ENCODE measurements at places on chromosomes 12 and 14.

GRCh38 chr14:76947078-76947837, 81.2 kb downstream of the IRF2BPL start:
- DNase-seq, result peak; percentile 83

DNA sequence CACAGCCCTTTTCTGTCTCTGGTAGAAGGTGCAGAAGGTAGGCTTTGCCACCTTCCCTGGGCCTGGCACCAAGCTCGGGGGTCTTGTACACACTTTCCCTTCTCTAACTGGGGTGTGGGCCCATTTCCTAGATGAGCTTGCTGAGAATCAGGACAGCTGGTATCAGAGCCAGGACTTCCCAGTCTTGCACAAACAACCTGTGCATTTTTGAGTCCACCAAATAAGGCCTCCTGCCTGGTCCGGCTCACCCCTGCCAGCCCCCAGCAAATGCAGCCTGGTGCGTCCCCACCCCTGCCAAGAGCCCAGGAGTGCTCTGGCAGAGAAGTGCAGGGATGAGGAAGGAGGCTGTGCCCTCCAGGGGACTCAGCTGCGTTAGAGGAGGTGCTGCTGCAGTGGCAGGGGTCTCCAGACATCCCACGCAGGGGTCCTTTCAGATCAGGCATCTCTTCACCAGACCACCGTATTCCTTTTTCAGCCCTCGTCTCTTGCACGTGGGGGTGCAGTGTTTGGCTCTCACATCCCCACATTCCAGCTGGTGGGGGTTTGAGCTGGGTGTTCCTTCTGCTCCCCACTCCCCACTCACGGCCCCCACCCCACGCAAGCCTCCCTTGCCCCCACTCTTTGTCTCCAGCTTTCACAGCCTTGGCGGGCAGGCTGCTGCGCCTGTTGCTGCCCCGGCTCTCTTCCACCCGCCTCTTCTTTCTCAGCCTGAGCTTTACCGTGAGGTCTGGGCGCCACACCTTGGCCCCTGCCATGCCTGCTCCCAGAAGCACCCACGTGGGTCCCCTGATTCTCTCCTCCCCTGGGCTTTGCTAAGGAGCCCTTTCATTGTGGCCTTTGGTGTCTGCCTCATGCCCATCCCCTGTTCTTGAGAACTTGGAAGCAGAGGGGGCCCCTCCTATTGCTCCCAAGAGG, 32.3 kb downstream of the MEG3 start:
- no peak for DNase-seq

GRCh38 chr12:1474574-1475153, 119.7 kb downstream of the FBXL14 start:
- peak; percentile 48 for DNase-seq

GRCh38 chr14:90518069-90518940, 121.5 kb downstream of the CALM1 start:
- no peak for DNase-seq

GRCh38 chr12:50620109-50620977, 115.6 kb downstream of the DIP2B start:
- DNase-seq, result peak; percentile 27

GRCh38 chr12:111842556-111843396, 748 bp downstream of the MAPKAPK5 start:
- no peak for DNase-seq

- DNase-seq, result no peak
Measured at GRCh38 chr12:22018860-22019259, 27.2 kb upstream of the CMAS start.

DNA sequence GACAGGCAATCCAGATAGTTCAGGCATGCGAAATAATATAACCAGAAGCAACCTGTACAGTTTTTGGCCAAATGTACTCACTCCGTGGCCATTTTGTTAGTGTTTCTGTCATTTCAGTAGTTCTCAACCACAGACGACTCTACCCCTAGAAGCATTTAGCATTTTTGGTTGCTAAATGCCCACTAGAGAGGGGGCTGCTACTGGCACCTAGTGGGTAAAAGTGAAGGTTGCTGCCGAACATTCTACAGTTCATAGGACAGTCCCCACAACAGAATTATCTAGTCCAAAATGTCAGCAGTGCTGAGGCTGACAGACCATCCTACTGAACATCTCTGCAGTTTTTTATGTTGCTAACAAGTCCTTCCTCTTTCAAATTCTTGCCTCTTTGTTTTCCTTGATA, 107.4 kb downstream of the TSHR start:
- DNase-seq, result no peak

DNA sequence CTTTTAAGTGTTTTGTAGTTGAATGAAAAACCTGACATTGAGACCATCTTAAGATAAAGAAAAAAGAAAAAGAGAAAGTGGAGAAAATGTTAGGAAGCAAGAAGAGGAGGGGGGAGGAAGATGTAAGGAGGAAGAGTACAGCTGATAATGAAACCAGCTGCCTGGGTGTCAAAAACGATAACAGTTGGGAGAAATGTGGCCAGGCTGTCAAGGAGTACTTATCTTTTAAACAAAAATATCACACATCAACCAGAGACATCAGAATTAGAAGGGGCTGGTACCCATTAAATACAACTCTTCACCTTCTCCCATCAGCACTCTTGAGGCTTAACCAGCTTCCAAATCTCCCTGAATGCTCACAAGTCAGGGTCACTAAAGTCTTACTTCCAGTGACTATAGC, 4.5 kb downstream of the SLC11A2 start:
- DNase-seq, result no peak

DNA sequence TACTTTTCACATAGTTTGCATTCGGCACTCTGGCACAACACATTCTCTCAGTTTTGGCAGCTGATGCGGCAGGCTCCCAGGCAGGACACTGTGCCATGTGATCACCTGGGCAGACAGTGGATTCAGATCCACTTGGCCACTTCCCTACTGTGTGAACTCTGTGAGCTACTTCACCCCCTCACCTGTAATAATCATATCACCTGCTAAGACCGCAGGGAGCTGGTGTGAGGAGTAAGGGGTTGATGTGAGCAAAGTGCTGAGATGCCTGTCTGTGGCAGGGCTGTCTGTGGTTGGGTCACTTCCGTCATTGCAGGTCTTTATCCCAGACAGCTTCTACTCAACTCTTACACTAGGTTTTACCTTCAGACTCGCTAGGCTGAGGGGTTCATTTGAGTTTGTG, 50.4 kb upstream of the AMN start:
- DNase-seq, result no peak

GRCh38 chr14:104560586-104560945, 19.0 kb upstream of the C14orf180 start:
- no peak for DNase-seq

DNA sequence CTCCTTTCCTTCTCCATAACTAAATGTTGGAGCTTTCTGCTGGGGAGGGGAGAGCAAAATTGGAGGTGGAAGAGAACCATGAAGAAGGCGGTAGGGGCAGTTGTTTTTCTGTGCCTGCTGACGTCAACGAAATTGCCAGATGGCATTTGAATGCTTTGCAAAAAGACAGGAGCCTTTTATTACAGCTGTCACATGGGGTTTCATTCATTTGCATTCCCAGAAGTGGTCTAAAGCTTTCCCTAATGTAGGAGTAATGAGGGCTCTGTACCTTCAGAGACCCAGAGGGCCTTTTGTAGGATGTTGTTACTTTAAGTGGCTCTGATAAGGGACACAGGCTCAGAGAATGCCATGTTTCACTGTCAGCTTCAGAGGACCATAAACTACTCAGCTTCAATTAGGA, 107.1 kb upstream of the SLCO1C1 start:
- no peak for DNase-seq

GRCh38 chr12:43425361-43425760, 126.6 kb downstream of the ADAMTS20 start:
- no peak for DNase-seq

DNA sequence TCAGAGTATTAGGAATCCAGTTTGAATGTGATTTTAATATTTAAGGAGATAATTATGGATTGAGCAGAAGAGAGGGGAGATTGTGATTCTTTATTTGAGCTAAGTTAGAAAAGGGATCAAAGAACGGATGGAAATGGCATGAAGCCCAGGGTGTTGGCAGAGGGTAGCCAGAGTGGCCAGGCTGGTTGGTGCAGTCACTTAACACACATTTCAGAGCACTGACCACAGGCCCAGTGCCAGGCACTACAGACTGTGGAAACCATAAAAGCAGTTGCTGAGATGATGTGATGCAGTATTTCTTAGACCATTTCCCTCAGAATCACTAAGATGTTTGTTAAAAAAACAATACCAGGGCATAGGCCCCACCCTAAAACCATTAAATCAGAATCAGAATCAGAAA, 167.7 kb upstream of the AMIGO2 start:
- DNase-seq, result no peak

DNA sequence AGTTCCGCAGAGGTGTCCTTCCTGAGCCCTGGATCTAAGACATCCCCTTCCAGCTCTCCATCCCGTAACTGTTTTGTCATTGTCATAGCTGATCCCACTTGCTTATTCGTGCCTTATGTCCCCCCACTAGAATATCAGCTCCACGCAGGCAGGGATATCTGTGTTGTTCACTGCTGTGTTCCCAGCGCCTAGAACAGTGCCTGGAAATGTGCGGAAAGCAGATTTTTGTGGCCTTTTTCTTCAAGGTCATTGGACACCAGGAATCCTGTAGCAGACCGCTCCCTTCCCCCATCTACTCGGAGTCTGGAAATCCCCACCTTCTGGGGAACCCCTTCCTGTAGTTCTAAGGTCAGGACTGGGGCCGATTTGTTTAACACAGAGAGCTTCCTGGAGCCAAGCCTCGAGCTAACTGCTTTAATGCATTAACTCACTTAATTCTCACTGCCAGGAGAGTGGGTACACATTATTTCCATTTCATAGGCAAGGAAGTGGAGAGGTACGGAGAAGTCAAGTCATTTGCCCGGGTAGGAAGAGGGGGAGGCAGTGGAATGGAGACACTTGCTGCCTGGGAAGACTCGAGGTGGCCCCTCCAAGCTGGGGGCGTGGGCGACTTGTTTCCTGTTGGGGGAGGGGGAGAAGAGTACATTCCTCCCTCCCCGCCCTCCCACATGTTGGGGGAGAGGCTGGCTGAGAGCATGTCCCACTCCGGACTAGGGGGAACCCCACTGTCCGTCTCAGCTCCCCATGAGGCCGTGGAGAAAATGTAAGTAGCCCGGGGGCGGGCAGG, 1.2 kb upstream of the SH2B3 start:
- DNase-seq, result no peak

DNA sequence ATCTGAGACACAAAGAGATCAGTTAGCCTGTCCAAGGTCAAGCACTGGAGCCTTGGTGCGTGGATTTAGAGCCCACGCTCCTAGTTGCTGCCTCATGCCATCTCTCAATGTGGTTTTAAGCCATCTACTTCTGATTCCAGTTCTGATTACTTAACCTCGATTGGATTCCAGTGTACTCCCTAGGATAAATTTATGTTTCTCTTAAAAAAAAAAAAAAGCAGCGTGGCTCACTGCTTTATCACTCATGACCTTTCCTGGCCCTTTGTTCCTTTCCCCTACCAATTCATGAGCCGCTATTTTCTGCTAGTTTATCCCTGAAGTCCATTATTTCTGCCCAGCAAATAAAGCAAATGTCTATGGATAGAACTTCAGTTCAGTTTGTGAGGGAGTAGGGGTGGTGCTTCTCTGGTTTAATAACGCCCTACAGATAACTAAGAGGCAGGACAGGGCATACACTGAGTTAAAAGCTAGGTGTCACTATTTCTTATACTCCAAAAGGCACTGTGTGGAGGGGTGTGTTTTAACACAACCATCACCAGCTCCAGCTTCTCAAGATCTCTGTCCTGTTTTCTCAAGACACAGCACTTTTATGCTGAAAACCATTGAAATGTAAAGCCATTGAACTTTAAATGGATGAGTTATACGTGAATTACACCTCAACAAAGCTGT, 9.8 kb upstream of the PARP11 start:
- no peak for DNase-seq

- DNase-seq, result no peak
Measured at GRCh38 chr12:7303230-7303629, 642 bp upstream of the ACSM4 start.

- DNase-seq, result peak; percentile 11
Measured at GRCh38 chr14:80390906-80391305, 179.6 kb upstream of the DIO2 start.

DNA sequence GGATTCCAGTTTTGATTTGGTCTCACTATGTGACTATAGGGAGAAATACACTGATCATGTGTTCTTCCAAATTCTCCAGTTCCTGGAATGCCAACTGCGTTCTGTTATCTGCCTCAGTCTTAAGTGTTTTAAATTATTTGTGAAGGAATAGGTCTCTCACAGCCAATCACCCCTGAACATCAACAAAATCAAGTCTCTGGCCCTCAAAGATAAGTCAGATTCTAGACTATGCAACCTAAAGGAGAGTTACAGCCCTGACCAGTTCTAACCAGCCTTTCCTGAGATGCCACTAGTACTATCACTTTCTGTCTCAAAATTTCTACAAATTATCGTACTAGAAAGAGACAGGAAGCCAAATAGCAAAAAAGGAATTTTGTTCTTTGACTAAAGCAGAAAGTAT, 22.3 kb downstream of the ZFC3H1 start:
- no peak for DNase-seq

GRCh38 chr12:129607756-129608155, 296.1 kb downstream of the TMEM132D start:
- DNase-seq, result no peak

- DNase-seq, result no peak
Measured at GRCh38 chr14:93958567-93959238, 17.7 kb downstream of the ASB2 start.

GRCh38 chr12:52735816-52736632, 32.7 kb upstream of the KRT77 start:
- DNase-seq, result no peak

- no peak for DNase-seq
Measured at GRCh38 chr12:65962036-65962430, 137.8 kb downstream of the HMGA2 start.

GRCh38 chr14:70027785-70028428, 148.7 kb downstream of the SMOC1 start:
- DNase-seq, result peak; percentile 65

- peak; percentile 35 for DNase-seq
Measured at GRCh38 chr12:56839915-56840325, 76.8 kb downstream of the HSD17B6 start.

GRCh38 chr12:24756479-24757024, 192.3 kb downstream of the BCAT1 start:
- no peak for DNase-seq

GRCh38 chr12:131090274-131091210, 136.8 kb downstream of the ADGRD1 start:
- DNase-seq, result no peak

- no peak for DNase-seq
Measured at GRCh38 chr14:81401420-81402122, 1.4 kb upstream of the STON2 start.

GRCh38 chr14:51521764-51522163, 129.9 kb upstream of the FRMD6 start:
- DNase-seq, result no peak

DNA sequence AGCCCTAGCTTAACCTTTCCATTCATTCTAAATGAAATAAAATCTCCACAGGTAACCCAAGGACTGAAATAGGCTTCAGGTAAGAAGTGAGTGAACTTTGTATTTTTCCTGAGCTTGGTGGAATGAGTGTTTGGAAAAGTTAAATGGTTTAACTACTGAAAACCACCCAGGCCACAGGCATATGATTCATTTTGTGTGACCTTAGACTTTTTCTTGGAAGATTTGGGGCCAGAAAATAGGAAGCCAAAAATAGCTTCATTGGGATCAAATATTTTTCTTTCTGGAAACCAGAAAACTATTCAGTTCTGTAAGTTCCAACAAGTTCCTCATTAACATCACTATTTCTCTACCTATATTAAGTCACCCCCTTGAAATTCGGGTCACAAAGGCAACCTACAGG, 212.6 kb downstream of the PCNX1 start:
- no peak for DNase-seq
